ENCODE measurements at places on chromosomes 3 and 15.
A peak's percentile ranks its signal among the peaks of the same experiment; 100 is the strongest.

DNA sequence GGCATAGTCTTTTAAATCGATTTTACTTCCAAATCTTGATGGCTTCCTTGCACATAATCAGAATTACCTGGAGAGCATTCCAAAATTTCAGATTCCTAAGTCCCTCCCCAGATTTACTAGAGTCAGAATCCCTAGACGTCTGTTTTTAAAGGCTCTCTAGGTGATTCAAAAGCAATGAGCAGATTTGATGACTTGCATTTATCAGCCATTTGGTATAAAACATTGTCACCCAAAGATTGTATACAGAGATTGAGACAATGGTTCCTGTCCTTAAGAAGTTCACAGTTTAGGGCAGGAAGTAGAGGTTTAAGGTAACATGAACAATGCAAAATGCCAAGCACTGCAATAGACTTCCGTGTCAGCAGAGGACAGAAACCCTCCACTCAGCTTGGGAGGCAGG is 2.6 kb upstream of the PYGO1 start:
- no peak for DNase-seq

DNA sequence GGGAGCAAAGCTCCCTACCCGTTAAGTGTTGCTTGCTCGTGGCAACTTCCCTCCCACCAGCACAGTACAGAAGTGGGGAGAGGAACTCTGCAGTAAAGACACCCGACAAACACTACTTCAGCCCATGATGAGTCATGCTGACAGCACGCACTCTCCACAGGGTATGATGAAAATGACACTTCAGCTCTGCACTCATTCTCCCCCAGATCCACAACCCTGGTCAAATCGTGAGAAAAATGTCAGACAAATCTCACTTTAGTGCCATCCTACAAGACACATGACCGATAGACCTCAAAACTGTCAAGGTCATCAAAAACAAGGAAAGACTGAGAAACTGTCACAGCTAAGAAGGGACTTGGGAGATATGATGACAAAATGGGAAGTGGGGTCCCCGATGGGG is 278.9 kb downstream of the OCA2 start:
- no peak for DNase-seq

- DNase-seq, result no peak
Measured at GRCh38 chr15:99402014-99402729, 150.9 kb downstream of the LRRC28 start.

GRCh38 chr3:126396536-126396935 is 1.8 kb downstream of the CFAP100 start:
- no peak for DNase-seq

GRCh38 chr15:68318931-68319909 is 41.7 kb downstream of the FEM1B start:
- no peak for DNase-seq

DNA sequence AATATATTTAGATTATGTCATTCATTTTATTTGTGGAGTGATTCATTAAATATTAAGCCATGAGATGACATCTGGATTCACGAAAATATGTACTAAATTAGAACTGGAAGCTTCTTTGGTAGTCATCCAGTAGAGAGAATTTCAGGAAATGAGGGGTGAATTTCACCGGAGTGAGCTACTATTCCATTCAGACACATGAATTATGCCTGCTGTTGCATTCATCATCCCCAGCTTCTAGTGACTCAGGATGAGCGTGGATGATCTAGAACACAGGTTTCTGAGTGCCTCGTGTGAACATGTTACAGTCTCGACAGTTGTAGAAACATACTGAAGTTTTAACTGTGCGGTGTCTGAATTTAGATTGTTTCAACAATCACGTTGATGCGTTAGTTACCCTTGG is 42.9 kb upstream of the GABRG3 start:
- no peak for DNase-seq

DNA sequence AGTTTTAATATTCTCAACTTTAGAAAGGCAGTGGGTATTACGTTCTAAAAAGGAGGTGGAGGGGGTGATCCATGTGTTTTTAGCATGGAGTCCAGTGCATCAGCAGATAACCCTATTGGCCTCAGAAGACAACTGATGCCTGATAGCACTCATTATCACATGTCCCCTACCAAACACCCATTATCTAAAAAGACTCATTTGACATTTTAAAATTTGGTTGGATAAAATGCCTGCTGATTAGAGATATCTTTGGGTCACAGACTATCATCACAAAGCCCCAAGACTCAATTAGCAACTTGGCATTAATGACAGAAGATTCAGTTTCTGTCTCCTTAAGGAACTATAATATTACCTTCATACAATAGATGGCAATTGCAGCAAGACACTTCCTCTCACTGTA is 589.3 kb downstream of the RBMS3 start:
- no peak for DNase-seq

DNA sequence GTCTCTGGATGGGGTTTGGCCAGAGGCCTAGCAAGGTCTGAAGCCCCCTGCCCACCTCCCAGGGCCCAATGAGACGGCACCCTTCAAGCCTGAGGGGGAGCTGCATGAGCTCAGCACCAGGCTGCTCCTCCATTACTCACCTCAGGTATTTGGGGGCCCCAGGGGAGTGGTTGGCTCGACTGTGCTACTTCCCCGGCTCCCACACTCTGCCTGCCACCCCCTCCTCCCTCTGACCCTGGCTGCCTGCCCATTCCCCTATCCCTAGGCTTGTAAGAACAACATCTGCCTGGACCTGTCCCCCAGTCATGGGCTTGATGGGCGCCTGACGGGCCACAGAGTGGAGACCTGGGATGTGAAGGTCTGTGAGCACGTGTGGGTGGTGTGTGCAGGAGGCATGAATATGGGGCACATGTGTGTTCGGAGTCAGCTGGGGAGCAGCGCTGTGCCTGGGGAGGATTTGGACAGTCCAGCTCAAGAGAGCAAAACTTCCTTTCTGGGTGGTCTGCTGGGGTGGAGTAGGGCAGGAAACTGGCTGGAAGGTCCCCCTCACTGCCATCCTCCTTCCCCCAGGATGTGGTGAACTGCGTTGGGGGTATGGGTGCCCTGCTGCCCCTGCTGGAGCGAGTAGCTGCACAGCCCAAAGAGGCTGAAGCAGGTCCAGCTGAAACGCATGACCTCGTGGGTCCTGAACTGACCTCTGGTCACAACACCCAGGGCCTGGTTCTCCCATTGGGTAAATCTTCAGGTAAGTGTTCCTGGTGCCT is 17.4 kb downstream of the NBEAL2 start:
- DNase-seq, result no peak

DNA sequence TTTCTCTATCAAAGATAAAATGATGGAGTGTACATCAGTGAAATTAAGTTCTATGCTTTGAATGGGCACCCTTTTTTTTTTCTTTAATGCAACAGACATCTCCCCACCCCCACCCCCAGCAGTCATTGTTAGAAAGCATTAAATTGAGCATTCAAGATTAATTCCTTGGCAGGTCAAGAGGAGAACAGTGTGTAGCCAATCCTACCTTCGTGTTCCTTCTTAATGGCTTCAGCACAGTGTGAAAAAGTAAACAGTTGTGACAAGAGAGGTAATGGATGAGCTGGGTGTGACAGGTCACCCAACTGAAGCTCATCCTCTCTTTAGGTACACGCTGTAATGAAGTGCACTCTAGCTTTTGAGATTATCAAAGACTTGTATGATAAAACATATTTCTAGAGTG is 198.5 kb upstream of the RARB start:
- DNase-seq, result no peak

GRCh38 chr15:92471288-92471687 is 77.6 kb downstream of the ST8SIA2 start:
- DNase-seq, result no peak

GRCh38 chr15:70752193-70752635 is 11.1 kb downstream of the UACA start:
- DNase-seq, result no peak

DNA sequence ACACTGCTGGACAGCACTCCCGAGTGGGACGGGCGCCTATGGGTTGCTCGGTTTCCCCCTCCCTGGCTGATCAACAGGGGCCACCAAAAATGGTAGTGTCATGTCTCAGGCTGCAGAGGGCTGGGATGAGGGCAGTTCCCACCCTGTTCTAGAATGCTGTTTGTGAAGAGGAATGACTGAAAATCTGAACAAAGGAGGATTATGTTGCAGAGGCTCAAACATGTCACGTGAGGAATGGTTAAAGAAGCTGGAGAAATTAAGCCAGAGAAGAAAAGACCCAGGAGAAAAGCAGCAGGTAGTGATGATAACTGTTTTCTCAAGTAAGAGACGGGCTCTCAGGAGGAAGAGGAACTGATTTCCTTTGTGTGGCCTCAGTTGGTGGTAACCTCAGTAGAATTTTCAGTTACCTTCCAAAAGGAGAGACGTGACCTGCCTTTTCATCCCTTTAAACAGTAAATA is 10.4 kb downstream of the SPG21 start:
- no peak for DNase-seq

- DNase-seq, result no peak
Measured at GRCh38 chr15:51818150-51818549, 11.3 kb upstream of the TMOD3 start.

DNA sequence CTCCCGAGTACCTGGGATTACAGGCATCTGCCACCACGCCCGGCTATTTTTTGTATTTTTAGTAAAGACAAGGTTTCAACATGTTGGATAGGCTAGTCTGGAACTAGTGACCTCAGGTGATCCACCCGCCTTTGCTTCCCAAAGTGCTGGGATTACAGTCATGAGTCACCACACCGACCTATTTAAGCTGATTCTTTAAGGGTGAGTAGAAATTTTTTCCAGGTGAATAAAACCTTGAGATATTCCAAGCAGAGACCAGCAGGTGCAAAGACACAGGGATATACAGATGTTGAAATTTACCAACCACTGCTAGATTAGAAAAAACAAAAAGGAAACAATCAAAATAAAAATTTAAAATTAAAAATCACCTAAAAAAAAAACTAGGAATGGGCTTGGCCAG is 74.4 kb upstream of the CHRNB4 start:
- DNase-seq, result no peak

DNA sequence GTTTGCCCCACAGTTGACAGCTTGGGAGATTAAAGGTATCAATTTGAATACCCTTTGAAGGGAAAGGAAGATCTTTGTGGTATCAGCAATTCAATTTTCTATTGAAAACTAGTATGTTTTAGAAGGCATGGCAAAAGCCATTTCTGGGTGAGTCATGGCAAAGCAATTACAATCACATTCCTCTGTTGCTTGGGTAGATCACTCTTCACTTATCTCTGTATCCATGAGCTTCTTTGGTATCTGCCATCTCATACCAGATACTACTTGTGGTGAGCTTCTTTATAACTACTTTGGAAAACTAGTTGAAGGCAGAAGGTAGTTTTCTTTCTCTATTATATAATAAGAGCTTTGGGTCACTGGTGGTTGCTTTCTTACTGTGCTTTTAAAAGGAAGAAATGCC is 28.3 kb upstream of the LSAMP start:
- no peak for DNase-seq

- DNase-seq, result peak; percentile 42
Measured at GRCh38 chr3:140736863-140737460, 59.1 kb downstream of the TRIM42 start.

GRCh38 chr3:66639809-66640356 is 139.1 kb upstream of the LRIG1 start:
- DNase-seq, result no peak

DNA sequence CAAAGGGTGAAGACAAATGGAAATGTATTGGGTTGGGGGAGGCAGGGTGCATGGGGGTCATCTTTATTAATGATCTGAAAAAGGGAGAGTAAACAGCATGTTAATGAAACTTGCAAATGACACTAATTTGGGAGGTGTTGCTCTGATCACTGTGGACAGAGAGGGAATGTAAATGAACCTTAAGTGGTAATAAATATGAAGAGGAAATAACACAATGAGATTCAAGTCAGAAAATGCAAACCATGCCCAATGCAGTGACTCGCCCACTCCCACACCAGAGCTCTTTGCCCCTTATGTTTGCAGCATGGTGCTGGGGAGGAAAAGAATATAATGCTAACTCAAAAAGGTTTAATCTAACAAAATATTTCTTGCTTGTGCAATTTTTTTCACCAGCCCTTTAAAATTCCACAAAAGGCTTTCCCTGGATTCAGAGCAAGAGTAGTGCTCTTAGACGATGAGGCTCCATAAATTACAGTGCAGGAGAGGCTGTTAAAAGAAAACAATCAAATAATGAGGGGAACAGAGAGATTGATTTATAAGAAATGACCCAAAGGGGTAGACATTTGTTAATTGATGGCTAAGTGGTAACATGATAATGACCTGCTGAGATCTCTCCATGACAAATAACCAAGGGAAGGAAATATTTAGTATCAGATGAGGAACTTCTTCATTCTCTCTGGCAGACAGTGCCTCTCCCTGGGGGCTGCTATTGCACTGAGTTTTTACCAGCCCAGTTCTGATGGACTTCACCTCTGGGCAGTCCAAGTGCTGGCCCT is 210.0 kb upstream of the PPP2R3A start:
- DNase-seq, result no peak

- DNase-seq, result no peak
Measured at GRCh38 chr3:179067839-179068238, 3.8 kb downstream of the ZMAT3 start.

GRCh38 chr3:139629033-139629432 is 48.7 kb downstream of the NMNAT3 start:
- DNase-seq, result no peak

GRCh38 chr3:138833899-138834595 is 681 bp downstream of the PIK3CB start:
- no peak for DNase-seq

- no peak for DNase-seq
Measured at GRCh38 chr15:95394186-95395067, 936.1 kb upstream of the NR2F2 start.

DNA sequence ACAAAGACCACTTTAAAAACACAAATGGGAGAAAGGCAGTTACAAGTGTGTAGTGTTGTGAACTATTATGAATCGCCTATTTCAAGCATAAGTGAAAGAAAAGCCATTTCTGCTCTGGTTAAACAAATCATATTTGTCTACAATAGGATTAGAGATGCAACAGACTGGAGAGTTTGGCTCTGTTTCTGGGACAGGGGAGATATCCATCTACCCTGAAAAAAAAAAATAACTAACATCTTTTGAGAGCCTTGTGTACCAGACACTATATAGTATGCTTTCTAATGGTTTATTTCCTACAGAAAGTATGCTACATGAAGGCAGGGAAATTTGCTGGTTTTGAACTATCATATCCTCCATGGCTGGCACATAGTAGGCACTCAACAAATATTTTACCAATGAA is 106.7 kb upstream of the FHIT start:
- no peak for DNase-seq

DNA sequence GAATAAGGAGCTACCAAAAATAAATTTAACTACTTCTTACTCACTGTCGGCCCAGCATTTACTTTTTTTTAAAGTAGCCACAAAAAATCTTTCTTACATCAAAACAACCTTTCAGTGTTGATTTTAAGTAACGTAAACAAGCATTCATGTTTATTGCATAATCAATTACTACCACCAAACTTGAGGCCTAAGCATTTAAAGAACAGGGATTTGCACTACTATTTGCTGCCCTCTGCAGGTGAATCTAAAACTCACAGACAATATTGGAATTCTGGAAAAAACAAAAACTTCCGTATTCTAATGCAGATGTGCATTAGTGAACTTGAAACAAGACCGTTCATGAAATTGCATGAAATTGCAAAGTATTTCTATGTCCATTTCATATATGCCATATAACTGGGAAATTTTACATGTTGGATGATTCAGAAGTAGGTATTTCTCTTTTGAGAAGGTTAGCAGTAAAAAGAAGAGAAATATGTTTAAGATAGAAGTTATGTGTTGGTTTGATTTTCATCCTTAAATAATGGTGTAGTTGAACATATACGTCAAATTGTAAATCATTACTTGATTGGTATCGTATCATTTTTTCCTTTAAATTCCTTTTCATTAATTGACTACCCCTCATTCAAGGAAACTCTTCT is 55.6 kb downstream of the CGGBP1 start:
- DNase-seq, result peak; percentile 26

- no peak for DNase-seq
Measured at GRCh38 chr3:82824491-82824890, 1063.0 kb upstream of the GBE1 start.
